ENCODE measurements at places on chromosomes 7 and 10.

- DNase-seq: no peak
These were observed 124.2 kb downstream of the ARHGAP12 start for GRCh38 chr10:31804352-31804810.

GRCh38 chr7:127390817-127391590, 1.5 kb downstream of the ZNF800 start:
- DNase-seq: peak; percentile 11

- no peak for DNase-seq
These were observed 340.4 kb downstream of the TCERG1L start for GRCh38 chr10:130971123-130971435.

GRCh38 chr10:11245095-11245479, 227.4 kb downstream of the CELF2 start:
- DNase-seq: no peak

DNA sequence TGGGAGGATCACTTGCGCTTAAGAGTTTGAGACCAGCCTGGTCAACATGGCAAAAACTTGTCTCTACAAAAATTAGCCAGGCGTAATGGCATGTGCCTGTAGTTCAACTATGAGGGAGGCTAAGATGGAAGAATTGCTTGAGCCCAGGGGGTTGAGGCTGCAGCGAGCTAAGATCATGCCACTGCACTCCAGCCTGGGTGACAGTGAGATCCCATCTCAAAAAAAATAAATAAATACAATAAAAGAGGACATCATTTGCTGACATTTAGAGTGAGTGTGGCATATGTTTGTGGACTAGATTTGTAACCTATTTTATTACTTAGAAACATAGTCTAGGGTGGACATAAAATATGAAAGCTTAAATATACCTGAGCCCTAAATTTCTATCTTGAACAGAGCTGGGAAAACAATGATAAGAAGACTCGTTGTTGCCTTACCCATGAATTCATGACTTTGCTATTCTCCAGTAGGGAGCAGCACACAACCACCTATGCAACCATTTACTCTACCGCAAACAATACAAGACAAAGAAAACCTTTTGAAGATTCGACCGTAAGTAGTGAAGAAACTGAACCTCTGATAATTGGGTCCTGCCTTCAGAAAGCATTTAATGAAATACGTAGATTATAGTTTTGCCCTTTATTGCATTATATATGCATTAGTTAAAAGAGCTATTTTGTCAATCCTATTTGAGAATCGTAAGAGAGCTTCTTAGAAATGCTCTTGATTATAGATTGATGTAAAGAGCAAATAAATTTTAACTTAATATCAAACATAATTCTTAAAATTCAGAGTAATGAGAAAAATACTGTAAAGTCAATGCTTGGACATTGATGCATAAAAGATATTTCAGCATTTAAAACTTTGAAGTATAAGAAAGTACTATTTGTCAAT, 83.5 kb downstream of the GNAT3 start:
- DNase-seq: peak; percentile 85

- DNase-seq: peak; percentile 18
These were observed 459.1 kb downstream of the PLXNA4 start for GRCh38 chr7:132117181-132117580.

GRCh38 chr10:22022257-22023032, 18.9 kb upstream of the DNAJC1 start:
- DNase-seq: no peak

GRCh38 chr7:77687747-77688144, 8.5 kb upstream of the RSBN1L start:
- no peak for DNase-seq

GRCh38 chr10:23174074-23174976, 17.8 kb upstream of the PTF1A start:
- DNase-seq: no peak

DNA sequence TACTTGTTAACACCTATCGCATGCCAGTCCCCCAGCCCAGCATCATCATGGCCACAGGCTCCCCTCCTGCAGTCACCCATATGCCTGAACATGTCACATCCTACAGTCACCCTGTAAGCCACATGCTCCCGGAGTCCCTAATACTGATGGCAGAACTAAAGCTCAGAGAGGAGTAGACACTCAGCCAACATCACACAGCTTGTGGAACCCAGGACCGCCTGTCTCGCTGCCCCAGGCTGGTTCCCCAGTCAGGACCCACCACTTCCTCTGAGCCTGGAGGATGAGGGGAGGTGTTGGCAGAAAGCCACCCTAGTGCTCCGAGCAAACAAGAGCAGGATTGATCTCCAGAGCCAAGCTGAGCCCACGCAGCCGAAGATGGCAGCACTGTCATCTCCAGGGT, 85.0 kb upstream of the MYL10 start:
- DNase-seq: no peak

GRCh38 chr10:78349911-78350663, 316.4 kb downstream of the RPS24 start:
- no peak for DNase-seq

GRCh38 chr10:113523071-113523470, 29.8 kb upstream of the HABP2 start:
- DNase-seq: no peak

GRCh38 chr10:48333856-48334255, 27.4 kb downstream of the MAPK8 start:
- peak; percentile 17 for DNase-seq

GRCh38 chr7:12067156-12067831, 143.8 kb upstream of the TMEM106B start:
- DNase-seq: peak; percentile 84

GRCh38 chr10:2994221-2994961, 73.0 kb upstream of the PFKP start:
- DNase-seq: no peak

GRCh38 chr7:139071680-139072079, 35.8 kb upstream of the ZC3HAV1L start:
- DNase-seq: no peak

- no peak for DNase-seq
These were observed 2.7 kb downstream of the HBP1 start for GRCh38 chr7:107171496-107171895.

GRCh38 chr7:30363778-30364563, 79.6 kb downstream of the ZNRF2 start:
- no peak for DNase-seq

- no peak for DNase-seq
These were observed 61.0 kb upstream of the MKI67 start for GRCh38 chr10:128186959-128187787.

DNA sequence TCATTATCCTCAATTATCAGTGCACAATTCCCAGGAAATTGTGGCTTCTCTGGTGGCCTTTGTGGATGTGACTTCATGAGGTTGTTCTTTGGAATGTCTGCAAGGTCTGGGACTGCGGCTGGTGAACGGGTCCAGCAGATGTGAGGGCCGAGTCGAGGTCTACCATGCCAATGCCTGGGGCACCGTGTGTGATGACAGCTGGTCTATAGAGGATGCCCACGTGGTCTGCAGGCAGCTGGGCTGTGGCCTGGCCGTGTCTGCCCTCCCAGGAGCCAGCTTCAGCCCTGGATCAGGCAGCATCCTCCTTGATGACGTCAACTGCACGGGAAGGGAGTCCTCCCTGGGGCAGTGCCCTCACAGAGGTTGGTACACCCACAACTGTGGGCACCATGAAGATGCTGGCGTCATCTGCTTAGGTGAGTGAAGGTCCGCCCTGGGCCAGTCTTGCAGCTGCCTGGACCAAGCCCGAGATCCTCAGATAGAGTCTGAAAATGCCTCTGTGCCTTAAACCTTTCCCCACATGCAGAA, 46.9 kb downstream of the CUZD1 start:
- DNase-seq: no peak

GRCh38 chr10:5975641-5976473, 1.5 kb downstream of the IL15RA start:
- peak; percentile 64 for DNase-seq

DNA sequence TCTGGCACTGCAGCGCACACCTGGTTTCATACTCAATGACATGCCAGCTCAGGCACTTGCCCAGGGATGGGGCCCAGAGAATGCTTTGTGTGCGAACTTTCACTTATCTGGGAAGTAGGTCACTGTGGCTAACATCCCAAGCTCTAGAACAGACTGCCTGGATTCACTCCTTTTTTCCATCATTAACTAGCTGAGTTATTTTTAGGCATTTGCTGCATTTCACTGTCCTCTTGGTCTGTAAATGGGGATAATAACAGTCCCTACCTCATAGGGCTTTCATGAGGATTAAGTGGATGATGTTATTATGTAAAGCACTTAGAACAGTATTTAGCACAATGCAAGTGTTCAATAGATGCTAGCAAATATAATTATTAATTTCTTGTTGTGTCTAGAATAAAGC, 98.7 kb upstream of the DOCK1 start:
- no peak for DNase-seq

DNA sequence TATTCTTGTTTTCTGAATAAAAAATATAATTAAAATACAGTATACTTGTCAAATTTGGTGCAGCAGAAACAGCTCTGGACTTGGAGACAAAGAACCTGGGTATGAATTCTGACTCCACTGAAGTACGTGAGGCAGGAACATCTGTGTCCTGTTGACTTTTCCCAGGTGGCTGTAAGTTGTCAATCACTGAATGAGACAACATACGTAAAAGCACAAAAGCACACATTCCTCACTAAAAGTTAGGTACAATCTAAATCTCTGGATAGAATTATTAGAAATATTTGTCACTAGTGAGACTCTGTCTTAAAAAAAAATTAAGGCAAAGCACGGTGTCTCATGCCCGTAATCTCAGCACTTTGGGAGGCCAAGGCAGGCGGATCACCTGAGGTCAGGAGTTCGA, 18.1 kb downstream of the CFAP58 start:
- no peak for DNase-seq

GRCh38 chr7:157805713-157806112, 468.9 kb downstream of the DNAJB6 start:
- DNase-seq: no peak

- DNase-seq: no peak
These were observed 138.1 kb upstream of the BTBD16 start for GRCh38 chr10:122132882-122133565.

DNA sequence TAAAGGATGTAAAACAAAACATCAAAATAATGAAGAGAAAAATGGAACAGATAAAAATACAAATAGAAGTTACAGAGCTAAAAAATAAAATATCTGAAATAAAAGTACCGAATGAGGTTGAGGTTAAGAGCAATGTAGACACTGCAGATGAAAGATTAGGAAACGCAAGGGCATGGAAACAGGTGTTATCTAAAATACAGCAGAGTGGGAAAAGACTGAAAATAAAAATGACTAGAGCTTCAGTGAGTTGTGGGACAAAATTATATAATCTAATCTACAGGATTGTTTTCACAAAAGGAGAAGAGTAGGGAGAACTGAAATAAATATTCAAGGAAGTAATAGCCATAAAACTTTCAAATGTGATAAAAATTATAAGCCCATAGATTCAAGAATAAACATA, 123.8 kb downstream of the PTEN start:
- DNase-seq: no peak

- DNase-seq: peak; percentile 98
These were observed 103.0 kb upstream of the KLF6 start for GRCh38 chr10:3887885-3888476.

GRCh38 chr7:27064159-27064558, 31.6 kb downstream of the HOXA1 start:
- no peak for DNase-seq

DNA sequence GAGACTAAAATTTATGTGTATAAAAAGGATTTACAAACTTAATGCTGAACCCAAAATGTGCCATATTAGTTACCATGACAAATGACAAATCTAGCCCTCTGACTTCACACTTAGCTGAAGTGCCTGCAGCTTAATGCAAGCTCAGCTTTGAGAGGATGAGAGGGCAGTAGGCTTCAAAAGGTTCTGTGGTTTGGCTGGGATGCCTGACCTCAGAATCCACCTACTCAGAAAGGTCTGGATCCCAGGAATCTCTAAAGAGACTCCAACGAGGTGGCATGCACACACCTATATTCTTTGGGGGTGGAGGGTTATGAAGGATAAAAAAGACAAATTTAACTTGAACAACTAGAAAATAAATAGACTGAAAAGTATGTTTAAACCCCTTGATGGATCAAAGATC, 213.4 kb downstream of the TAX1BP1 start:
- DNase-seq: no peak

GRCh38 chr10:87660484-87661133, 931 bp downstream of the PAPSS2 start:
- DNase-seq: peak; percentile 81

GRCh38 chr7:1210321-1210978, 22.2 kb upstream of the UNCX start:
- peak; percentile 23 for DNase-seq

- no peak for DNase-seq
These were observed 180.7 kb upstream of the GPR26 start for GRCh38 chr10:123485341-123485960.

DNA sequence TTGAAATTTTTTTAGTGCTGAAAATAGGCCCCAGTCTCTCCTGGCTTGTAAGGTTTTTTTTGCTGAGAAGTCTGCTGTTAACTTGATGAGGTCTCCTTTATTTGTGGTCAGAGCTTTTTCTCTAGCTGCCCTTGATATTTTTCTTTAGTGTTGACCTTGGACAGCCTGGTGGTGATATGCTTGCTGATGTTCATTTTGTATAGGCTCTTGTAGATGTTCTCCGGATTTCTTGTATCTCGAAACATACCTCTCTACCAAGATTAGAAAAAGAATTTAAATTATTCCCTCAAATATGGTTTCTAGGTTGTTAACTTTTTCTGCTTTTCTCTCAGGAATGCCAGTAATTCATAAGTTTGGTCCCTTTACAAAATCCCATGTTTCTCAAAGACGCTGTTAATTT, 102.3 kb downstream of the TWIST1 start:
- no peak for DNase-seq

- no peak for DNase-seq
These were observed 86.2 kb upstream of the PPIF start for GRCh38 chr10:79260811-79261740.

DNA sequence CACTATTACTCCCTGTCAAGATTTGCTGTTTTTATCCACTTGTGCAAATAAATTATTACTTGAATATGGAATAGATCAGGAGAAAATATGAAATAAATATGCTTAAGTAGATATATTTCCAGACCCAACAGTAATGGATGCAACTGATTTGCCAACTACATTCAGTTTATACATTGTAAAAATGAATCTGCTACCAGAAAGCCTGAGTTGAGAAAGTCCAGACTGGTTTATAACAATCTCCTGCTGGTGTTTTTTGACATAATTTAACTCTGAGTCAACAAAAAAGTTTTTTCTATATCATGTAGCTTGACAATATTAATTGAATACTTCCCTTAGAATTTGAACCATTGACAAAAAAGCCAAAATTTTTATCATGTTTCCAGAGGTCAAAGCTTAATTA, 265.8 kb upstream of the SEMA3D start:
- DNase-seq: peak; percentile 33

All from cardiac fibroblast (primary cell).